Cerebellar nuclear complex (tissue), 1 donor: ENCODE measurements at places on chromosomes 16 and 17.

DNA sequence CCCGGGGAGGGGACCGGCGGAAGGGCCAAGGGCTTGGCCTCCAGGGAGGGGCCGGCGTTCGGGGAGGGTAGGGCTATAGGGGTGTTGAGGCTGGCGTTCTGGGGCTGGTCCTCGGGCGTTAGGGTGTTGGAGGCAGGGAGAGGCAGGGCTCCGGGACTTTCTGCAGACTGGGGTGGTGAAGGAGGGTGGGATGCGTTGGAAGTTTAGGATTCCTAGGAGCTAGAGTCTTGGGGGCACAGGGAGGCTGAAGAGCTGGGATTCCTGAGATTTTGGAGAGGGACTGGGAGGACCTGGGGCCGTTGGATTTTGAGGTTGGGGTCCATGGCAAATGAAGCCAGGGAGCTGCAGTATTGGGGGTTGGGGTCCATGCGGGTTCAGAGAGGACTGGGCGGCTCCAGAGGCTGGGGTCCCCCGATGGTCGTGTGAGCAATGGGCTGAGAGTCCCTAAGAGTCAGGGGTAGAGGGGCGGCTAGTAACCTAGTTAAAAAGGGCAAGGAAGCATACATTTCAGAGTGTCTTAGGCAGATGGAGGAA is 740 bp downstream of the NFATC2IP start:
- DNase-seq: no peak

DNA sequence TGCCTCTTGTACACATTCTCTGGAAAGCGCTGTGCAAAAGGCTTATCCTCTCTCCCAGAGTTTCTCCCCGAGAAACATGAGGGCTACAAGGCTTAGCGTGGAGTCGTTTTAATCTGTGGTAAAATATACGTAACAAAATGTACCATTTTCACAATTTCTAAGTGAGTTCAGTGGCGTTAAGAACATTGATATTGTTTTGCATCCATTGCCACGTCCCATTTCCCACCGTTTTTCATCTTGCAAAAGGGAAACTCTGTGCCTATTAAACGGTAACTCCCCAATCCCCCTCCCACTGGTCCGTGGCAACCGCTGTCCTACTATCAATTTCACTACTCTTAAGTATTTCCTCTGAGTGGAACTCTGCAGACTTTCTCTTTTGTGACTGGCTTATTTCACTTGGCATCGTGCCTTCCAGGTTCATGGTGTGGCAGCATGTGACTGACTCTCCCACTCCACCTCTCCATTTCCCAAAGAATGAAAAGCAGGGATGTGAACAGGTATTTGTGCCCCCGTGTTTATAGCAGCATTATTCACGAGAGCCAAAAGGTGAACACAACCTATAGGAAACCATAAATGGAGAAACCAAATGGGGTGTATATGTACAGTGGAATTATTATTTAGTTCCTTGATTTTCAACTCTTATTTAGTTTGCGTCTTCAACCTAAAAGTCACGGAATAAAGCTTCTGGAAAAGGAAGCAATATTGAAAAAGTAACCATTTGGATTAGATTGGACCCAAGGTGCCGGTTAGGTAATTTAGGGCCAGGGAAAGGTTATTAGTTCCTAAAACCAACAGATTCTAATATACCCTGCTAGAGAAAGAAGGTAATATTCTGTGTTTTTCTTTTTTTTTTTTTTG is 1.1 kb upstream of the USP32 start:
- DNase-seq: no peak

GRCh38 chr17:73071066-73071999 is 21.2 kb downstream of the SLC39A11 start:
- DNase-seq: no peak

DNA sequence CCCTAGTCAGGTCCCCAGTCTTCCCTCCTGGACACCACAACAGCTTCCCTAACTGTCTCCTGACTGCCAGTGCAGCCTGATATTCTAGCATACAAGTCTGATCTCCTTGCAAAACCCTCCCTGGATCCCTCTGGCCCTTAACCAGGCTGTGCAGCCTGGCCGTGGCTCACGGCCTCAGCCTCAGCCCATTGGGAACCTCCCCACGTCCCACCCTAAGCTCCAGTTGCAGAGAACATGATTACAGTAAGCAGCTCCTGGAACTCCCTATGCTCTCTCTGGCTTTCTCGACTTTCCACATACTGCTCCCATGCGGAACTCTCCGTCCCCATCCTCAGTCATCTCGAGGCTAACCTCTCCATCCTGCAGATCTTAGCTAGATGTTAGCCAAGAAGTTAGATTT is 13.0 kb downstream of the ALOX12B start:
- DNase-seq: no peak

DNA sequence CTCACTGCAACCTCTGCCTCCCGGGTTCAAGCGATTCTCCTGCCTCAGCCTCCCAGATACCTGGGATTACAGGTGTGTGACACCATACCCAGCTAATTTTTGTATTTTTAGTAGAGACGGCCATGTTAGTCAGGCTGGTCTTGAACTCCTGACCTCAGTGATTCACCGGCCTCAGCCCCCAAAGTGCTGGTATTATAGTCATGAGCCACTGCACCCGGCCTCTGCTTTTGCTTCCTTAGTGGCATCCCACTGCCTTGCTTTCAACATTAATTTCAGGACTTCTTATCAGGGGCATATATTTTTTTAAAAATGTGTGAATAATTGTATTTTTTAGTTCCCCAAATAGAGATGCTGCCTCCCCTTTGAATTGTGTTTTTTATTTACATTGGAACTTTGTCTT is 98.8 kb downstream of the SYCE1L start:
- DNase-seq: no peak

DNA sequence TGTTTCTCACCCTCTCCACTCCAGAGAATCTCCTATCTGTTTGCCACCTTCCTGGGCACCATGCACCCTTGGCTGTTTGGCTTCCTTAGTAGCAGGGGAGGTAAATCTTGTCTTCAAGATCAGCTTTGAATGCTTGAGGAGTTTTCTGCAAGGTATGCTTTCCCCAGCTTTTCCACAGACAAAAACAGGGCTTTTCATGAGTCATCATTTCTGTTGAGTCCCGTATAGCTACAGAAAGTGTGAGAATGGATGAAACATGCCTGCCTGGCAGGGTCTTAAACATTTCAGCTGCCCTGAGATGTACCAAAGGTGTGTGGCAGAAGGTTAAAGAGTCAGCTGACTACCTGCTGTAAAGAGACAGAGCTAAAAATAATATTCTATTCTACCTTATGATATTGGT is 875.2 kb upstream of the EEF2KMT start:
- no peak for DNase-seq

- no peak for DNase-seq
Measured at GRCh38 chr16:17313793-17314547, 156.8 kb downstream of the XYLT1 start.

DNA sequence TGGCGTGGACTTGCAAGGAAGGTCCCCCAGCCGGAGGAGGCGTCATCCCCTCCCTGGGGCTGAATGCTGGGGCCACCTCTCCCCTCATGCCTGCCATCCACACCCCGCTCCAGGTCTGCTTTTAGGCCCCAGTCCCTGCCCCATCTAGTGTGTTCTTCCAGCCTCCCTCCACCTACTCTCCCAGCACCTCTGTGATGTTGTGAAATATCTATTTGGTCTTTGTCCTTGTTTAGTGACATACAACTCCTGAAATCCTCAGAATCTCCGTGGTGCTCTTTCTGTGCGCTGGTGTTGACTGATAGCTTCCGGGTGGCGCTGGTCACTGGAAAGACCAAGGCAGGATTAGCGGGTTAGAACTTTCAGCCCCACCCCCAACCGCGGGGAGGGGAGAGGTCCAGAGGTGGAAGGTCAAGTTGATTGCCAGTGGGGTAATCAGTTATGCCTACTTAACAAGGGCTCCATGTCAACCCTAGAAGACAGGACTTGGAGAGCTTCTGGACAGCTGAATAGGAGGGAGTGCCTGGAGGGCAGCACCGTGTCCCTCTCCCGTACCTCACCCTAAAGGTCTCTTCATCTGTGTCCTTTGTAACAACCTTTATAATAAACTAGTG is 10.1 kb downstream of the TBC1D24 start:
- DNase-seq: no peak

DNA sequence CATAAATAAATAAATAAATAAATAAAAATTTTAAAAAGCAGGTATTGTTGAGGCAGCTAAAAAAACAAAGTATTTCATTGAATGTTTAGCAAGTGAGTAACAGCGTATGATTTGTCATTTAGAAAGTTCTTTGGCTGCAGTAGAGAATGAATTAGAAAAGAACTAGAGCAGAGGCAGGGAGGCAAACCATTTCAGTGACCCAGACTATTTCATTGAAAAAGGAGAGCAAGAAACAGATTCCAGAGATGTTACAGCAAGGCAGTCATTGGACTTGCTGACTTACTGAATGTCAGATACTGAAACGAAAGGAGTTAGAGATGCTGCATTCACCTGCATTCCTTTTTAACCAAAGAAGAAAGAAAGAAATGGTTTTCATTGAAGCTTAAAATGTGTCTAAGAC is 105.5 kb upstream of the HLF start:
- DNase-seq: no peak

GRCh38 chr16:1308036-1308976 is 1.1 kb upstream of the UBE2I start:
- DNase-seq: no peak

DNA sequence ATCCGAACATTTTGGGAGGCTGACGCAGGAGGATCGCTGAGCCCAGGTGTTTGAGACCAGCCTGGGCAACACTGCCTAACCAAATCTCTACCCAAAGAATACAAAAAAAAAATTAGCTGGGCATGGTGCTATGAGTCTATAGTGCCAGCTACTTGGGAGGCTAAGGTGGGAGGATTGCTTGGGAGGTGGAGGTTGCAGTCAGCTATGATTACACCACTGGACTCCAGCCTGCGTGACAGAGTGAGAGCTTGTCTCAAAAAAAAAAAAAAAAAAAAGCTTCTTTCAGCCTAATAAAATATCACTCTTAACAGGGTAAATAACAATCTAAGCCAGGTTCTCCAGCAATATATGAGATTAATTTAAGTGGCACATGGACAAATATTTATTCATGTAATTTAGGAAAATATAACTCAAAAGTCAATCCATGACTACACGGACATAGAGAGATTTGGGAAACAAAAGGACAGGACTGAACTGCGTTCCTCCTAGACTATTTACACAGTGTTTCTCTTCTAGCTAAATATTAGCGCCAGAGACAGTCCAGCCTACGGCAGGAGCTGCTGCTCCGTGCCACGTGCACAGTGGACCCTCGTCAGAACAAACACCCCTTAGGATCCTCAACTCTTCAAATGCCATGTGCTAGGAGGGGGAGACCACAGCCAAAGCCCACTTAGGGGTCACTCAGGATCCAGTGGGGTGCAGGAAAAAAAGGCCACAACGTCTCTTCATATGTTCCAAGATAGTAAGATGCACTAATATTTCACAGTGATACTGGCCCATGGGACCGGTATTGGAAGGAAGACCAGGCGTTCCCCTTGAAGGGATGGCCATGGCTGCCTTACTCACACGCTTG is 8.7 kb downstream of the USP36 start:
- DNase-seq: no peak

- DNase-seq: no peak
Measured at GRCh38 chr16:69145658-69146057, 13.2 kb downstream of the UTP4 start.

DNA sequence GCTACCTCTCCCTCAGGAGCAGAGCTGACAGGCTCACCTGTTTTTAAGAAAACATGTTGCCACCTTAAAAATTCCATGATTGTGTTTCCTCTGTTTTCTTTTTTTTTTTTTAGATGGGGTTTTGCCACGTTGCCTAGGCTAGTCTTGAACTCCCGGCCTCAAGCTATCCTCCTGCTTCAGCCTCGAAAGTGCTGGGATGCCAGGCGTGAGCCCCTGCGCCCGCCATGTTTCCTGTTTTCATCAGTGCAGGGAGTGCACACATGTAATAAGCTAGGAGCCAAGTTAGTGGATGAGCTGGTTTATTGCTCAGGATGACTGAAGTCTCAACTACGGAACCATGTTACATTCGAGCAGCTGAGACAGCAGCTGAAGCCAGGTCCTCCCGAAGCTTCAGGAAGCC is 13.6 kb downstream of the MRM3 start:
- no peak for DNase-seq

GRCh38 chr17:49959183-49959935 is 9.6 kb upstream of the DLX4 start:
- DNase-seq: no peak

DNA sequence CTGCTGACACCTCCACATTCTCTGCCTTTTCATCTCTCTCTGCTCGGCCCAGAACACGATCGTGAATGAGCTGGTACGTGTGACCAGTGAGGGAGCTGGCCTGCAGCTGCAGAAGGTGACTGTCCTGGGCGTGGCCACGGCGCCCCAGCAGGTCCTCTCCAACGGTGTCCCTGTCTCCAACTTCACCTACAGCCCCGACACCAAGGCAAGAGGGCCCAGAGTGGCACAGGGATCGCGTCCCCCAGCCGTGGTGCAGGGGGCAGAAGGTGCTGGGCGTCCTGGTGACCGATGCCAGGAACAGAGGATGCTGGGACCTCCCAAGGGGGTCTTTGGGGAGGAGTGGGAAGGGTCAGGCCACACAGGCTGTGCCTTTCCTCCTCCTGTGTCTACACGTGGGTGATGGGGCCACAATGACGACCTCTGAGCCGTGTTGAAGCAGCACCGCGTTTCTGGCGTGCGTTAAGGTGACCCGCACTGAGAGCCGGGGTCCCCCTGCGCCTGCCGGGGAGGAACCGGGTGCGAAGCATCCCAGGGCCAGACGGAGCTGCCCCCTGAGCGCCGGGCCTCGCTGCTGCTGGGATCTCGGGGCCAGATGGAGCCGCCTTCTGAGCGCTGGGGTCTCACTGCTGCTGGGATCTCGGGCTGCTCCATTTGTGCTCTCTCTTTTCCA is 17.4 kb downstream of the GAA start:
- no peak for DNase-seq

- DNase-seq: no peak
Measured at GRCh38 chr16:2285731-2286191, 17.8 kb upstream of the RNPS1 start.

GRCh38 chr17:42285346-42286050 is 2.8 kb upstream of the STAT5A start:
- DNase-seq: no peak

DNA sequence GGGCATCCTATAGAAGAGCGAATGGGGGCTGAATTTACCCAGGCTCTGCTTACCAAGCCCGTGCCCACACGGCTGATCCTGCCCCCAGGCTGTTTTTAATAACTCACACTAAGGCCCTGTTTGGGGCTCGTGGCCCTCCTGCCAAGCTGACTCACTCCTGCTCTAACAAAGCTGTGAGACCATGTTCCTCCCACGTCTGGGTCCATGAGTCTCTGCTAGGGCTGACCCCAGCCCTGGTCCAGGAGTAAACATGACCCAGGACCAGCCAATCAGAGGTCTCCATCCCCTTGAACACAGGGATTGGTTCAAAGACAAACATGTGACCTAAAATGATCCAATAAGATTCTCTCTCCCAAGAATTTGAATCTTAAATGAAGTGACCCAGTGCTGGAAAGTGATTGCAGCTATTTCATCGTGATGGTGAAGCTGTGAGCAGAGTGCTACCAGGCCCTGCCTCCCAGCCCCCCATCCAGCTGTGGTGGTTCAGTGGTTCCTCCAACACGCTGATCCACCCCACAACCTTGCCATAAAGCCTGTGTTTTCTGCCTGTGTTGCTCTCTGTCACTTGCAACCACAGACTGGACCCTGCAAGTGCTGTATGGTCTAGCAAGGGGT is 57.2 kb downstream of the C16orf82 start:
- no peak for DNase-seq

GRCh38 chr17:70238646-70239045 is 69.3 kb downstream of the KCNJ2 start:
- DNase-seq: no peak
